ENCODE measurements at places on chromosomes 2 and 18. TPM values are rescaled to one million over a fixed set of nuclear protein-coding genes. Genes with fewer than 3 reads are reported as not detected.

DNA sequence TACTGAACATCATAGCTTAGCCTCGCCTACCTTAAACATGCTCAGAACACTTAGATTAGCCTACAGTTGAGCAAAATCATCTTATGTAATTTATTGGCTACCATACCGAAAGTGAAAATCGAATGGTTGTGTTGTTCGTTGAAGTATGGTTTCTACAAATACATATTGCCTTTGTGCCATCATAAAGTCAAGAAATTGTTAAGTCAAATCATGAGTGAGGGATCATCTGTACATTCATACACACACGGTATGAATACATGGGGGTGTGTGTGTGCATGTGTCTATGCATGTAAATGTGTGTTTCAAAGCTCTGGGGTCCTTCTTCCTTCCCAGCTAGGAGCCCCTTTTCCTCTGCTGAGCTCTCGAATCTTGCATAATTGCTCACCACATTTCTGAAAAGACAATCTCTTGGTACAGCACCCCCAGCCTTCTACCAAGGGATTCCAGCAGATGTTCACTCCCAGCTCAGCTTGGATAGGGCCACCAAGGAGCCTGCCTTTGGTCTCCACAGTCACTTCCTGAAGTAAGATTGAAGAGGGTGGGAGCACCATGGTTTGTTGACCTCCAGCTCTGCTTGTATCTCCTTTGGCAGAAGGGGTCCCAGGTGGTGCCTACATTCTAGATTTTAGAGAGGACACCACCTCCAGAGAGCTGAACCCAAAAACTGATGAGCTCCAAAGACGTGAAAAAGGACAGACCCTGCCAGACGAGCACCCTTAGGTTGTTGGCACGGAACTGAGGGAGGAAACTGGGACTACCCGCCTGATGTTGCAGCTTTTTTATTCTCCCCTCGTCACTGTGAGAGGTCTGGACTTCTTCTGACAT is 33.2 kb upstream of the CYP1B1 start:
- H3K27me3 ChIP-seq: no peaks in the 10 kb centered on the region
- DNase-seq: no peak
- no peak overlapping the region for H3K27ac ChIP-seq
- H3K4me1 ChIP-seq: peaks cover 50% of the 10 kb centered on the region

DNA sequence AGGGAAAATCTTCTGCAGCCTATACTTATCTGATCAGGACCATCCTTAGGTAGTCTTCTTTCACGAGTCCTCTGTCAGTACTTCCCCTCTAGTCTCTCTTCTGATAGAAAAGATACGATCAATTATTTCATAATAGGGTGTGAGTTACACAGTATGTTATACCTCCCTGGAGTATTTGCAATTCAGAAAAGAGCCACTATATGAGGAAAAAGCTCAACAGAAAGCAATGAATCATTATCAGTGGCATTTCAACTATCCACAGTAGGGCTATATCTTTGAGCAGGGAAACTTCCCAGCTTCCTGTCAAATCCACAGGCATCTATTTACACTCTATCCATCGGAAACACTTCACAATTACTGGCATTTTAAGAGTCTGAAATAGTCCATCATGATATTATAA is 105.3 kb upstream of the ACVR2A start:
- H3K36me3 ChIP-seq: no peaks in the 10 kb centered on the region
- H3K27me3 ChIP-seq: no peaks in the 10 kb centered on the region
- H3K27ac ChIP-seq: no peak overlapping the region
- H3K4me1 ChIP-seq: no peaks in the 10 kb centered on the region

DNA sequence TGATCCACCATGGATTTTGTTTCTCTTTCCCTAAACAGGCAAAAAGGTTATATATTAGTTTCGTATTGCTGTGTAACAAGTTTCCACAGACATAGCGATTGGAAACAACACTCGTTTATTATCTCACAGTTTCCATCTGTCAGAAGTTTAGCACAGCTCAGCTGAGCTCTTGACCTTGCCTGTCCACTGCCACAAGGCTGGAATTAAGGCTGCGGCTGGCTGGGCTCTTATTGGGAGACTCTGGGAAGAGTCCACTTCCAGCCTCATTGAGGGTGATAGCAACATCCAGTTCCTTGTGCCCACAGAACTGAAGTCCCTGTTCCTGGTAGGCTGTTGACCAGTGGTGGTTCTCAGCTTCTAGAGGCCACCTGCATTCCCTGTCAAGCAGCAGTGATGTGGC is 120.4 kb downstream of the TPGS2 start:
- DNase-seq: no peak
- no peaks in the 10 kb centered on the region for H3K4me1 ChIP-seq
- no peak overlapping the region for H3K4me3 ChIP-seq
- no peaks in the 10 kb centered on the region for H3K36me3 ChIP-seq
- no peak overlapping the region for H3K27ac ChIP-seq

- H3K4me3 ChIP-seq: no peak overlapping the region
- no peaks in the 10 kb centered on the region for H3K36me3 ChIP-seq
- H3K4me1 ChIP-seq: peaks cover under 1% of the 10 kb centered on the region
- no peak for DNase-seq
Measured at GRCh38 chr18:77254711-77255405, 5.2 kb downstream of the GALR1 start.

- H3K27ac ChIP-seq: no peak overlapping the region
- H3K4me3 ChIP-seq: no peak overlapping the region
- no peaks in the 10 kb centered on the region for H3K36me3 ChIP-seq
- no peaks in the 10 kb centered on the region for H3K27me3 ChIP-seq
- peak; percentile 39 for DNase-seq
Measured at GRCh38 chr2:11101430-11101829, 53.8 kb upstream of the SLC66A3 start.

DNA sequence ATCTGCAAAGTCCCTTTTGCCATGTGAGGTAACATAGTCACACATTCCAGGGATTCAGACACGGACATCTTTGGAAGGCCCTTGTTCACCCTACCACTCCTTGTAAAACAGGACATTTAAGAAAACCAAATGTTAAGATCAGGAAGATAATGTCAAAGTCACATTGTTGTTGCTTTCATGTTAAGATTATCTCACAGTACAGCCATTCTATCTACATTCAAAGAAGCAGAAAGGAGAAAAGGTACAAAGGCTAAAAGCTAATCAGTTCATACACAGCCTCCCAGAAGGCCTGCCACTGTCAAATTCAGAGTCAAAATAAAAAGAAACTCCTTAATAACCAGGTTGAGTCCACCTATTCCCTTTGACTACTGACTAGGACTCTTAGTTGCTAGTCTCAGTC is 573.7 kb downstream of the ARHGAP15 start:
- no peak overlapping the region for H3K27ac ChIP-seq
- H3K4me3 ChIP-seq: no peak overlapping the region
- no peaks in the 10 kb centered on the region for H3K27me3 ChIP-seq
- no peak for DNase-seq

GRCh38 chr2:174334781-174335251 is at the start of gene SP9:
Gene SP9, plus strand, starts transcription at chr2:174334954. Its CDS starts 139 bp downstream, at chr2:174335093.
- H3K36me3 ChIP-seq: no peaks in the 10 kb centered on the region
- peak within 1 kb of the TSS; percentile 45 for H3K4me3 ChIP-seq
- peak; percentile 63 for DNase-seq
- no peak within 1 kb of the TSS for H3K27ac ChIP-seq
- H3K27me3 ChIP-seq: no peaks in the 10 kb centered on the region

DNA sequence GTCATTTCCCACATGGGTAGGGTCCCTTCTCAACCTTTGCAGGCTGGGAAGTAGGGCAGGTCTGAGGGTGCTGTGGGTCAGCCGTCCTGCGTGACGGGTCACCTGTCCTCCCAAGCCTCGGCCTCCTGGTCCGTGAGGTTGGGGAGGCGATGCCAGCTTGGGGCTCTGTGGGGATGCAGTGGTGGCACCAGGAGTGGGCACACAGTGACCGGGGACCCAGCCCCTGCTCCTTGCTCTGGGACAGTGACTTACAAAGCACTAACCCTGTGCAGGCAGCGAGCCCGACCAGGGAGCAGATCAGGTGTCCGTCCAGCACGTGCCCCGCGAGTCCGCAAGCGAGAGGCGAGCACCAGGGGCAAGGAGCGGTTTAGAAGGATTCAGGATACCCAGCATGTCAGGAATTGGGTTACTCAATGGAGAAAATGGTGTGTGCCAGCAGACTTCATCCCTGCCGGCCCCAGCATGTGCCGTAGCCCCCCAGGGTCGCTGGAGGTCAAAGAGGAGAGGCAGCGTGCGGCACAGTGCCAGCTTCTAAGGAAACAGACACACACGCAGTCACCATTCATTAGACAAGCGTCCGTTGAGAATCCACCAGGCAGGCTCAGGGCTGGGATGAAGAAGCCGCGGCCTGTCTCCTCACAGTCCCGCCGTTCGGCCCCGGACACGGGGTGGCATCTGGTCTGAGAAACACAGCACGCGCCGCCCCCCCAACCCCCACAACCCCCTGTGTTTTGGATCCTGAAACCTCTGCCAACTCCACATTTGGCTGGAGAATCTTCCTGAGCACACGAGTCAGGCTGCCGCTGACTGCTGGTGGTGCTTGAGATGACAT is 11.7 kb downstream of the COLEC11 start:
- no peaks in the 10 kb centered on the region for H3K4me1 ChIP-seq
- H3K36me3 ChIP-seq: no peaks in the 10 kb centered on the region
- H3K27me3 ChIP-seq: no peaks in the 10 kb centered on the region
- no peak overlapping the region for H3K4me3 ChIP-seq
- DNase-seq: no peak

- H3K4me3 ChIP-seq: no peak overlapping the region
- no peaks in the 10 kb centered on the region for H3K36me3 ChIP-seq
- no peaks in the 10 kb centered on the region for H3K4me1 ChIP-seq
- DNase-seq: no peak
Measured at GRCh38 chr2:96883306-96883705, 13.4 kb upstream of the SEMA4C start.

- peaks cover 70% of the 10 kb centered on the region for H3K36me3 ChIP-seq
- H3K4me1 ChIP-seq: peaks cover 15% of the 10 kb centered on the region
Measured at GRCh38 chr2:1691366-1691765, 52.9 kb downstream of the PXDN start.

Gene ONECUT2
- total RNA-seq: not detected

Gene CNNM3
- 3.0 TPM for total RNA-seq

Data from SJSA1 (cell line).